ENCODE measurements at places on chromosomes 1 and 21.

- DNase-seq, result no peak
Observed at GRCh38 chr1:198563583-198563982, 23.1 kb upstream of the ATP6V1G3 start.

GRCh38 chr1:205229916-205230700 is 2.4 kb downstream of the TMCC2 start:
- DNase-seq, result no peak

GRCh38 chr1:86646256-86646655 is 58.1 kb upstream of the SH3GLB1 start:
- no peak for DNase-seq

GRCh38 chr1:58409336-58409735 is 137.2 kb downstream of the OMA1 start:
- no peak for DNase-seq

DNA sequence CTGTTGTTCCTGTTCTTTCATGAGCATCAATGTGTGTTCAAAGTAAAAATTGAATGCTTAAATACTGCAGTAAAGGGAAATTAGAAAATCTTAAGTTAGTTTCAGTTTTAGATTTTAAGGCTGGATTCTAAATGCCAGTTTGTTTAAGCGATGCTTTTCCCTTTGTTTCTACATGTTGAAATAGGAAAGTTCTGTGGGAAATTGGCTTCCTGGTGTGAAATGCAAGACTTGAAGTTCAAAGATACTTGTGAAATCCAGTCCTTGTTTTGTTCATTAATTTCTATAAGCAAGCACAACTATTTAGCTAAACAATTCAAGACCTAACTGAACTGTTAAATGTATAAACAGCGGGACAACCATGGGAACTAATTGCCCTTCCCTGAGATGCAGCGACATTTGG is 149.1 kb downstream of the LYPLAL1 start:
- DNase-seq, result no peak

- DNase-seq, result no peak
Observed at GRCh38 chr1:75449998-75450397, 160.9 kb downstream of the SLC44A5 start.

GRCh38 chr1:22133247-22133930 is 9.5 kb downstream of the WNT4 start:
- DNase-seq, result no peak

- no peak for DNase-seq
Observed at GRCh38 chr1:63640633-63641567, 47.7 kb downstream of the PGM1 start.

- DNase-seq, result no peak
Observed at GRCh38 chr1:245091818-245092637, 62.8 kb upstream of the KIF26B start.

GRCh38 chr1:201311356-201312011 is 28.2 kb downstream of the PKP1 start:
- DNase-seq, result no peak

DNA sequence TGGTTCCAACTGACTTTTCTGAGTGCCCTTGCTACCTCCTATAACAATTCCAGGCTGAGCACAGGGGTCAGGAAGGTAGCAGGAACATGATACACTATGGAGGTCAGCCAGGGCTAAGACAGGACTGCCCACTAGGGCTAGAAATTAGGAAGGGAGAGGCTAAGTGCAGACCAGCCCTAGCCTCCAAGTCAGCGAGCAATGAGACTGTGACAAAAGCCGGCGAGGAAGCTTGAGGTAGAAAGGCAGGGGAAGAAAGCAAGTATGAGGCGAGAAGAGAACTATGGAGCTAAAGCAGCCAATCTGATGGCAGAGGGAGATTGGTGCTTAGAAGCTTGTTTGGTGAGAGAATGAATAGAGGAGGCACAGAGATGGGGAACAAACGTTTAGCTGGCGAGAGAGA is 4.7 kb downstream of the UROD start:
- DNase-seq, result no peak

- DNase-seq, result peak; percentile 21
Observed at GRCh38 chr1:186146974-186147373, 228.1 kb downstream of the TPR start.

GRCh38 chr1:183262628-183263200 is 76.7 kb downstream of the LAMC2 start:
- DNase-seq, result no peak

- DNase-seq, result no peak
Observed at GRCh38 chr1:67790201-67790692, 43.0 kb downstream of the GNG12 start.

- no peak for DNase-seq
Observed at GRCh38 chr1:162210196-162210595, 140.7 kb downstream of the NOS1AP start.
